Fibroblast of upper back skin (primary cell): ENCODE measurements at places on chromosomes 4 and X.
A peak's percentile ranks its signal among the peaks of the same experiment; 100 is the strongest.

GRCh38 chr4:97457253-97457652, 686.0 kb downstream of the STPG2 start:
- no peak for DNase-seq

- DNase-seq: no peak
These were observed 388.6 kb downstream of the PDHA2 start for GRCh38 chr4:96228463-96228862.

GRCh38 chr4:142034101-142034500, 397.7 kb downstream of the IL15 start:
- DNase-seq: no peak

- peak; percentile 83 for DNase-seq
These were observed 148.2 kb downstream of the RASL11B start for GRCh38 chr4:53010318-53010717.

GRCh38 chr4:2768921-2769336, 12.8 kb upstream of the TNIP2 start:
- no peak for DNase-seq

DNA sequence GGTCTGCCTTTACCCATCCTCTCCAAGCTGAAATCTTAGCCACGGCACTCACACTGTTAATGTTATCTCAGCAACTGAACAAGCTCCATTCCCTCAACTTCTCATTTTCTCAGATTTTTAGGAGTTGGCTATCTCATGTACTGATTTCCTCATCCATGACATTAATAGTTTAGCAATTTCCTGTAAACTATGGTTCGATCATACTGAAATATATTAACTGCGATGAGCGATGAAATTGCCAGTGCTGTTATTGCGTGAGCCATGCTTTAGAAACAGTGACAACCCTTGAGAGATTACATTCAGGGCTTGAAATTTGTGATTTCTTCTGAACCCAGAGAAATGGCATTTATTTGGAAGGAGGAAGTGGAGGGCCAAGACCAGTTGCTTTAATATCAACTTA, 223.7 kb downstream of the GPAT3 start:
- DNase-seq: no peak

DNA sequence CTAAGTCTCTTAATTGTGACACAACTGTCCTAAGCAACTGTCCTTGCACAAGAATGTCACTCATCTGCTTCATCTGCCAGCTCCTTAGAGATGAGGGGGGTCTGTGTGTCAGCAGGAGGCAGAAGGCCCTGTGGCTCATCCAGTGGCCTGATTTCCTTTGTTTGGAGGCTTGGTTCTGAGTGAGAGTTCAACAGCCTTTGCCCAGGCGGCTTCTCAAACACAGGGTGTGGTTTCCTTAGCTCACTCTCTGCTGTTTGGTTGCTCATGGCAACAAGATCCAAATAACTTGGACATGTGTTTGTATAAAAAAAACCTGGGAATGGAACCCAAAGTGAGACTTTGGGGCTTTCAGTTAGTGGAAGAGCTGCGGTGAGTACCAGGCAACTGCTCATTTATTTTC, 46.6 kb downstream of the MAP7D3 start:
- DNase-seq: peak; percentile 40

GRCh38 chr4:1722551-1723118, 1.3 kb downstream of the TACC3 start:
- DNase-seq: no peak

GRCh38 chr4:71537551-71538065, 198.8 kb downstream of the SLC4A4 start:
- DNase-seq: peak; percentile 16
